AG20443 (cell line): ENCODE measurements at places on chromosomes 11 and 22.

- peak; percentile 16 for DNase-seq
These were observed 31.2 kb downstream of the RAB6A start for GRCh38 chr11:73729594-73730206.

DNA sequence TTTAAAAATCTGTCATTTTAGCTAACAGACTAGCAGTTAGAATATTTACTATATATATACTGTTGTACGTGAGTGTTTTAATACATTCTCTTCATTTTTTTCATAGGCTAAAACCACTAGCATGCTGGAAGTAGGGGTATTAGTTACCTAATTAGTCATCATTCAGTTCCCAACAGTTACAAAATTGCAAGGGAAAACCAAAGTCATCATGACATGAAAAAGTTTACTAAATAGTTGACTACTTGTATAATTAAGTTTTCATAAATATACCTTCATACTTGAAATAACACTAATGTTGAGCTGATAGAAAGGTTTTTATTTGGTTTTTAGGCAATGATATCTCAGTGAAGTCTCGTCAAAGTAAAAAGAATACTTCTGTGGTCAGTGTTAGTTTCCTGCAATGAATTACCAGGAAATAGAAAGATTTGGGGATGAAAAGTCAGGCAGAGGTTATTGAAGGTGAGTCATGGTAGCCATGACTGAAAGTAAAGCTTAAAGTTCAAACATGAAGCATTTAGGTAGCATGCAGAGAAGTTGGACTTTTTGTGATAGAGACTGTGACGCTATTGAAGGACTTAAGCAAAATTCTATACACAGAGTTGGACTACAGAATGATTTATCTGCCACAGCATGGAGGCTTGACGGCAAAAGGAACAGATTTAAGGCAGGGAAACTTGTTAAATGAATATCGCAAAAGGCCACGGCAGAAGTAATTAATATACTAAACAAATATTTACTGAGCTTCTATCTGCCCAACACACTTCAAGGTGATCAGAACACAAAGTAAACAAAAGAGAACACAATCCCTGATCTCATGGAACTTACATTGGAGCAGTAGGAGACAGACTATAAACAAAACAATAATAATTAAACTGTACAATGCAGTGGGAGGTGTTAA is 828.1 kb upstream of the FAT3 start:
- no peak for DNase-seq

DNA sequence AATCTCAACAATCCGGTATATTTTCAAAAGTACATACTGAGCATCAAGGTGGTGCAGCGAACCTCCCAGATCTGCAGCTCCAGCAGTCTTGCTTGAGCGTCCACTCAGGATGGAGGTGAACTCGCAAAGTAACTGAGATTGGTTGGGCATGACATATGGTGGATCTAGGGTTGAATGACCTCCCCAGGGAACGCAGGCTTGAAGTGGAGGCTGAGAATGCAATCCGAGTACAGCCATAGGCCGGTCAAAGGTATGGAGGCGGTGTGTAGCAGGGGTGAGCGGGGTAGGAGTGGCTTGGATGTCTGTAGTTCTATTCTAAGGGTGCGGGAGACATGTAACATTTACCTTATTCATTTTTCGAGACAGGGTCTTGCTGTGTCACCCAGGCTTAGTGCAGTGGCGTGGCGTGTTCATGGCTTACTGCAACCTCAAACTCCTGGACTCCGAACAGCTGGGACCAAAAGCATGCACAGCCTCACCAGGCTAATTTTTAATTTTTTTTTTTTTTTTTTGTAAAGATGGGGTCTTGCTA is 631 bp upstream of the C22orf39 start:
- DNase-seq: peak; percentile 71

- DNase-seq: no peak
These were observed 215.4 kb downstream of the METTL15 start for GRCh38 chr11:28323621-28324020.

- DNase-seq: peak; percentile 99
These were observed at the start of gene YPEL1 for GRCh38 chr22:21735200-21736083. Gene YPEL1, minus strand, starts transcription at chr22:21735794. Its CDS starts 25,050 bp downstream, at chr22:21710744.

GRCh38 chr22:17043521-17043920 is 35.5 kb upstream of the GAB4 start:
- DNase-seq: no peak

GRCh38 chr11:83174008-83174407 is 17.1 kb downstream of the PCF11 start:
- DNase-seq: no peak

GRCh38 chr11:66720899-66721470 is 8.0 kb downstream of the SPTBN2 start:
- no peak for DNase-seq

DNA sequence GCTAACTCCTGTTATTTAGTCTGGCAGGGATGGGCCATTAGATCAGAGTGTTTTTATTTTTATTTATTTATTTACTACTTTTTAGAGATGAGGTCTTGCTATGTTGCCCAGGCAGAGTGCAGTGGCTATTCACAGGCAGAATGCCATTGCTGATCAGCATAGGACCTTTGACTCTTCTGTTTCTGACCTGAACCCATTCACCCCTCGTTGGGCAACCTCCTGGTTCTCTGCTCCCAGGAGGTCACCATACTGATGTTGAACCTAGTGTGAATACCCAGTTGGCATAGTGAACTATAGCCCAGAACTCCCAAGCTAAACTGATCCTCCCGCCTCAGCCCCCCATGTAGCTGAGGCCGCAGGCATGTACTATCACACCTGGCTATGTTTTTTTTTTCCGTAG is 16.5 kb upstream of the CECR2 start:
- no peak for DNase-seq
